Foreskin keratinocyte (primary cell): ENCODE measurements at places on chromosomes 7 and 10.

- DNase-seq = no peak
Measured at GRCh38 chr10:44197646-44198045, 187.3 kb downstream of the CXCL12 start.

- peak; percentile 97 for DNase-seq
Measured at GRCh38 chr10:77290528-77291155, 347.0 kb downstream of the KCNMA1 start.

GRCh38 chr7:158904599-158904998 lies 48.2 kb downstream of the DYNC2I1 start:
- DNase-seq = no peak

GRCh38 chr7:50069613-50070012 lies 23.4 kb downstream of the ZPBP start:
- peak; percentile 14 for DNase-seq

DNA sequence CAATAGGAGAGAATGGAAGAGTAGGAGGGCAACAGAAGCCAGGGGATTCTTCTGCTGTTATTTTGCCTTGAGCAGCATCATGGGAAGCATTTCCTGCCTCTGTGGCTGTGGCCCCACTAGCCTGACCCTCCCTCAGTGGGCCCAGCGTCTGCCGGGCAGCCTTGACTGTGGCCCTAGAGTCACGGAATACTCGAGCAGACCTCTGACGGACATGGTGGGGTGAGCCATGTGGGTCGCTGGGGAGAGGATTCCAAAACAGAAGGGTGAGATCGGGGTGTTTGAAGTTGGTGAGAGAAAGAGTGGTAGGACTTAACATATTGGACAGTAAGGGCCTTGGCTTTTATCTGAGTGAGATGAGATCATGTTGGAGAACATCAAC lies 8.3 kb upstream of the PRKAG2 start:
- DNase-seq = no peak

- no peak for DNase-seq
Measured at GRCh38 chr7:6461946-6462550, 14.3 kb upstream of the DAGLB start.

DNA sequence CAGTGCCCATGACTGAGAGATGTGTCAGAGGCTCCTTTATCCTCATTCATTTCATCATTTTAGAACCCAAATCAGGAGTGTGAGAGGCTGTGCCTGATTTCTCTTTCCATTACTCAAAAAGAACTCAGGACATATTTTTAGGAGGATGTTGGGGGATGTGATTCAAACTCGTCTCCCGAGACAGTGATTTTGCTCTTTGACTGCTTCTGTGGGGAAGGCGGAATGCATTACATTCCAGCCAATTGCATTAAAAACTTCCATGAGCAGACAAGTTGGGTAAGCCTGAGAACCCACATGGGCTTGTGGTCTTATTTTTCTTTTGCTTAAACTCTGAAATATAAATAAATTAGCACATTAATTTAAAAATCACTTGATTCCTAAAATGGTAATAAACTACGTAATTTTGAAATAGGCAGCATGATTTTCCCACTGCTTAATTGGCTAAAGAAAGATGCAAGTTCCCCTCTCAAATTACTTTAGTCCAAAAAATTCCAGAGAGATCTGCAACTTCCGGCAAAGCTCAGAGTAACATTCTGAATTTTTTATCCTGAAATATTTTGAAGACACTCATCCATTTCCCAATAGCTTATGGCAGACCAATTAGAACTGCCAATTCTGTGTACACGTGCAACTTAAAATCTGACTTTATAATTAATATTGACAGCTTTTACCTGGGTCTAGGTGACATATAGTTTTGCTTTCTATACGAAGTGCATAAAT lies 185.6 kb downstream of the C7orf25 start:
- no peak for DNase-seq

DNA sequence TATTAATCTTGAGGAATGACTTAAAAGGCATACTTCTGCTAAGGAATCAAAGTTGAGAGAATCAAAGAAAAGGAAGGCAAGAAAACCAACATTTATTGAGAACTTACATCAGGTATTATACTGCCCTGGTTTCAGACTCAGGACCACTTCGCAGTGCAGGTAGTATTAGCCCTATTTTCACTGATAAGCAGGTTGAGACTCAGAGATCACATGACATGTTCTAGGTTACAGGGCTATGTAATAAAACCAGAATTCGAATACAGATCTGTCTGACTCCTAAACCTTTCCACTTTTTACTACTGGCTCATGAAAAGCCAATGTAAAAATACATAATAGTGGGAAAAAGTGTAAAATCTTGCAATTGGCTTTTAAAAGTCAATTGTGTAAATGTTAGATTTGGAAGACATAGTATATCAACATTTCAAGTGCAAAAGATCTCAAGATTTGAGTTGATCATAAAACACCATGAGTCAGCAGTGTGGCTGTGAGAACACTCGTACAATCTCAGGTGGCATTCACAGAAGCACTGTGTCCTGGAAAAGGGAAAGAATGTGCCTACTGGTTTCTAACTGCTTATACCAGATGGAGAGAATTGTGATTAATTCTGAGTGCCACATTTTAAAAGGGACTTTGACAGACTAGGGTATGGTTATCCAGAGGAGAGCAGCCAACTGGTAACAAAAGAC lies 195.8 kb upstream of the MKLN1 start:
- DNase-seq = peak; percentile 7

GRCh38 chr10:86047588-86047987 lies 319.0 kb downstream of the GRID1 start:
- no peak for DNase-seq

DNA sequence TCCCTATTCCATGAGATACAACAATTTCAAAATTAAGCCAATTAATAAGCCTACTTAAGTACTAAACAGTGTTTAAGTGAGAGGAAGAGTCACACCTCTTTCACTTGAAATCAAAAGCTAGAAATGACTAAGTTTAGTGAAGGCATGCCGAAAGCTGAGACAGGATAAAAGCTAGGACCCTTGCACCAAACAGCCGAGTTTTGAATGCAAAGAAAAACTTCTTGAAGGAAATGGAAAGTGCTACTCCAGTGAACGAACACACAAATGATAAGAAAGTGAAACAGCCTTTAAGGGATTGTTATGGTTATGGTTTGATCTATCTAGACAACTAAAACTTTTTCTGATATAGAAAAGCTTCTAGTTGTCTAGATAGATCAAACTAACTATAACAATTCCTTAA lies 135.4 kb upstream of the KMT2E start:
- no peak for DNase-seq

DNA sequence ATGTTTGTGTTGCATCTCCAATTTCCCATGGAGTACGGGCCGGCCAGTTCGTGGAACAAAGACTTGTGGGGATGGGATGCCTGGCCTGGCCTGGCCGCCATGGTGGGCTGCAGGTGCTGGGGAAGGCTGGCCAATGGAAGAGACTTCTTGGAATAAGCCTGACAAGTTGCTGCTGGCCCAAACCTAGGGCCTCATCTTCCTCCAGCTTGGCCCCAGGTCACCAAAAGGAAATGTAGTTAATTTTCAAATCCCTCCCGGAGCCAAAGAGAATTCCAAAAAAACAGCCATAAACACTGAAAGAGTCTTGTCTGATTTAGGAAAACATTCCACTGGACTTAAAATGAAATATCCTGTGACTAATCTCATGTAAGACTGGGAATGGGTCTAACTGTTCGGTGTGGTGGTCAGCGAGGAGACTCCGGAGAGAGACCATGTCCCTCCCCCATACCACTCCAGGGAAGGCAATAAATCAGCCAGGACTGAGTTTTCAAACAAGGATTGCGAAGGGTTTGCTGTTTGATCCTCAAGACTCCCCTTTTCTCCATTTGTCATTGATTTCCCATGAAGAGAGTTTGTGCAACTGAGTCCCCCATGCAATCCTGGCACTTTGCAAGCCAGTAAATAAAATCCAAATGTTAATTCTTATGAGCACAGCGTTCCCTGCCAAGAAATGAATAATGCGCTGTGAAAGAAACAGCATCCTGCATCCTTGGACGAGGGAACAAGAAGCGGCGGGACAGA lies 128.7 kb upstream of the HABP2 start:
- DNase-seq = no peak

GRCh38 chr10:119807960-119808697 lies 64.5 kb downstream of the MCMBP start:
- peak; percentile 74 for DNase-seq

- no peak for DNase-seq
Measured at GRCh38 chr7:124896001-124896400, 33.6 kb downstream of the POT1 start.

GRCh38 chr7:86930554-86931307 lies 128.7 kb downstream of the ELAPOR2 start:
- DNase-seq = no peak

DNA sequence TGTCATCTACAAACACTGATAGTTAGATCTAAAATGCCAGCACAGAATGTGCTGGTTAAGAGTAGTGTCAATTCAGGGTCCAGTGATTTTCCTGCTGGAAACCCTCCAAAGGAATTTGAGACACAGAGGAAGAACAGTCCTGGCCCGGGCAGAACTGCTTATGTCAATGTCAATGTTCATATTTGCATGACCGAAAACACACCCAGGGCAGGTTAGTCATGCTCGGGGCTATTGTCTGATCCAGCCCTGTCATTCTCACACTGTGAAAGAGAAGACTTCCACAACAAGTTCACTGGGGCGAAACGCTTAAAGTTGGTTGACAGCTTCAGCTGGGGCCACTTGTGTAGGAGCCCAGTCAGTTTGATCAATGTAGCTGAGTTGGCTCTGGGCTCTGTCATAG lies 139.3 kb downstream of the C1GALT1 start:
- DNase-seq = peak; percentile 43

GRCh38 chr10:71782917-71783490 lies 9.7 kb upstream of the VSIR start:
- no peak for DNase-seq

DNA sequence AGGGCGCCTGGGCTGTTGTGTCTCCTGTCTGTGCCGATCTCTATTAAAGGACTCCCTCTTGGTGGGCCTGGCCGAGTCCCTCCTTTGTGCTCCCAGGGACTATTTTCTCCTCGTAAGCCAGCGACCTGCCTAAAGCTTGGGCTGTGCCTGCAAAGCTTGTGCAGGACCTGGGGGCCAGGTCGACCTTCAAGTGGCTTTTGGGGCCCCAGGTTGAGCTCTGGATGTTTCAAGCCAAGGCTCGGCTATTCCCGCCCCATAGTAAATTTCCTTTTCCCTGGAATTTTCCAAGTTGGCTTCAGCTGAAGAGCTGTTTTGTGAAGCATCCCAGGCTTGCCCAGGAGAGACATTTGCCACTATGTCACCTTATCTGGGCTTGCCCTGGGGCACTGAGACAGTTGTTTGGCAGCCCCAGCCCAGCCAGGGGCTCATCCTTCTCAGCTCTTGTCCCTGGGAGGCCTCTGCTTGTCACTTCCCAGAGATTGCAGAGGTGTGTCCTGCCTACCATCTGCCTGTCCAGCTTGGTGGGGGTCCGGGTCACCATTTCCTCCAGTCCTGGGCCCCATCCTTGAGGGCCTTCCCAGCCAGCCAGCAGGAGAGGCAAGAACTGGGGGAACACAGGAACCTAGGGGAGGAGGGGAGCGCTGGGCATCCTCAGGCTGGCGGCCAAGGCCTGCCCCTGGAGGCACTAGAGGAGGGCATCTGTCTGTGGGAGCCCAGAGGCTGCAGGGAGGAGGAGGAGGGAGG lies 20.2 kb downstream of the ZMIZ2 start:
- no peak for DNase-seq

DNA sequence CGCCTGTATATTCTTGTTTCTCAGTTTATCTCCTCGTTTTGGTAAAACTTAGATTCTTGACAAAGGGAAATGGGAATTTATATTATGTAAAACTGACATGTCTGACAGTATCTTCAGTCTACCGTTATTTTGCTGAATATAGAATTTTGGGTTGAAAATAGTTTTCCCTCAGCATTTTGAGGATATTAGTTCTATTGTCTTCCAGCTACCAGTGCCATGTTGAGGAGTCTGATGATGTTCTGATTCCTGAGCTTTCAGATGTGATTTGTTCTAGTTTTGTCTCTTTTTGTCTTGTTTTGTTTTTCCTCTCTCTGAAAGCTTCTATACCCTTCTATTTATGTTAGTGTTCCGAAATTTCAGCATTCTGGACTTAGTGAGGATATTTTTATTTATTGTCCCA lies 8.0 kb upstream of the PRKAR2B start:
- DNase-seq = no peak

GRCh38 chr7:82284936-82285519 lies 158.5 kb downstream of the CACNA2D1 start:
- no peak for DNase-seq

DNA sequence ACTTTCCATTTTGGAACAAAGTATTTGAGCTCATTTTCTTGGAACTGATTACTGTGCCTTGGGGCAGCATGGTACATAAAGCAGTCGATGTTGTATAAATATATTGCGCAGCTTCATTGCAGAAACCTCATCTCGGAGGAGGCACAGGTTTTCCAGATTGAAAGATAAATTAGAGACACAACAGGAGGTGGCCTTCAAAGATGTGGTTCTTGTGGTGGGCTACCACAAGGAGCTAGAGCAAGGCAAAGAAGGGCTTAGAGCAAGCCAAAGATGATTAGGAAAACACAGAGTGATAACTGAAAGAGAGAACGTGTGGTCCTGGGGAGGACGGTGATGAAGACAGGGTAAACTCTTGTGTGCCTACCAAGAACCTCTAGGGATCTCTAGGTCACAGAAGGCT lies 169.1 kb upstream of the TNS3 start:
- no peak for DNase-seq

- no peak for DNase-seq
Measured at GRCh38 chr10:127579640-127580039, 30.5 kb downstream of the NPS start.

DNA sequence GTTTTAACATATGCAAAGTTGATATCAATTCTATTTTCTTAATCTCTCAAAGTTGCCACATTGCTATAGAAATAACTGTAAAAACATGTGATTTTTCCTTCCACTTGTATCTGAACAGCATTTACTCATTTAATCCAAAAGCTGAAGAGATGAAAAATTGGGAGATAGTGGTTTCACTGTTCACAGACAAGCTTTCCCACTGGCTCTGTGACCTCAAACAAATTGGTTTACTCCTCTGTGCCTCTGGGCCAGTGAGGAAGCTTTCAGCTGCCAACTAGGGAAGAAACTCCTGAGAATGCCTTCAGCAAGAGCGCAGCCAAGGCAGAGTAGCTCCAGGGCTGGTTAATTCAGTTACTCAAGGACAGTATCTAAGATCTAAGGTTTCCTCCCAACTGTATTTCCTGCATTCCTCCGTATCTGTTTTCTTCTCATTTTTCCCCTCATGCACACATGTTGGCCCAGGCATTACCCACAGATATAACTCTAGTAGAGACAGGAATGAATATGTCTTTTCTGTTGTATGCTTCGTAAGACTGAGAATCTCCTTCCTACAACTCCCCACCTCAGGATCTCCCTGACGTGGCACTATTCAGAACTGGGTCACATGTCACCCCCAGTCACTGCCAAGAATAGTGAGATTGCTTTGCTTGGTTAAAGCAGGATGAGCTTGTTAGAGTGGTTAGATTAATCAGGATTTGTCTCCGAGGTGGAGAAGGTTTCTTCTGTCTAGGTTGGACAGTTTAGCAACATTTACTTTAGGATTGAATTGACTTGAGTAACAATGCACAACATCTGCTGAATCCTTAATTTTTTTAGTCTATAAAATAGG lies 315.7 kb downstream of the NRG3 start:
- no peak for DNase-seq

- DNase-seq = no peak
Measured at GRCh38 chr10:74708246-74708645, 118.2 kb upstream of the KAT6B start.
